ENCODE measurements at places on chromosomes 5 and 9.

DNA sequence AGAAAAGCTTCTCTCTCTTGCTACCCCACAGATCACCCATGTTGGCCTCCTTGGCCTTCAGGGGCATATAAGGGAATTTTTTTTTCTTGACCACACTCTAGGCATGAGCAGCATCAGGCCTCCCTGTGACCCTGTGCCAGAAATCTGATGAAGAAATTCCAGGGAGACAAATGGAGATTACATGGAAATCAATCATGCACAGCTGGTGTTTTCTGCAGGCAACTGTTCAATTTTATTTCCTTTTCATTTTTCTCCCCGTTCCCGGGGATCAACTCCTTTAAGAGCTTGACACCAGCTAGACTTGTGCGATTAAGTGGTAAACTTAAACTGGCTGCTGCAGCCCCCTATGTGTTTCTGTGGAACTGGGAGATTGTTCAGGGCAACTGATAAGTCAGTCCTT is 59.3 kb downstream of the GALNT10 start:
- no peak for DNase-seq

GRCh38 chr5:113510836-113511451 is 2.5 kb upstream of the YTHDC2 start:
- no peak for DNase-seq

- DNase-seq: no peak
These were observed 85.9 kb upstream of the PARP8 start for GRCh38 chr5:50580506-50580905.

DNA sequence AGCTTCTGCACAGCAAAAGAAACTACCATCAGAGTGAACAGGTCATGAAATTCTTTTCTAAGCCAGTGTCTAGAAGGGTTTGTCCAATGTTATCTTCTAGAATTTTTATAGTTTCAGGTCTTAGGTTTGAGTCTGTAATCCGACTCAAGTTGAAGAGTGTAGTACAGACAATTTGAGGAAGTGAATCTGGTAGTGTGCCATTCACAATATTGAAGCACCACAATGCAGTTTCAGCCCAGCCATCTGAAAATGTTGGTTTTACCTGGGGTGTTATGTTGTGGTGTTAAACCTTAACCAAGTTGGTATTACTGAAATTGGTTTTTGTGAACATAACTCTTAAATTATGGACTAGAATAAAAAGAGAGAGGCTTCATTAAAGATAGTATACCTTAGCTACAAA is 77.2 kb downstream of the ADAMTS16 start:
- no peak for DNase-seq

GRCh38 chr9:4929917-4930316 is 55.2 kb upstream of the JAK2 start:
- DNase-seq: no peak

GRCh38 chr5:142669477-142669876 is 16.4 kb downstream of the FGF1 start:
- no peak for DNase-seq

DNA sequence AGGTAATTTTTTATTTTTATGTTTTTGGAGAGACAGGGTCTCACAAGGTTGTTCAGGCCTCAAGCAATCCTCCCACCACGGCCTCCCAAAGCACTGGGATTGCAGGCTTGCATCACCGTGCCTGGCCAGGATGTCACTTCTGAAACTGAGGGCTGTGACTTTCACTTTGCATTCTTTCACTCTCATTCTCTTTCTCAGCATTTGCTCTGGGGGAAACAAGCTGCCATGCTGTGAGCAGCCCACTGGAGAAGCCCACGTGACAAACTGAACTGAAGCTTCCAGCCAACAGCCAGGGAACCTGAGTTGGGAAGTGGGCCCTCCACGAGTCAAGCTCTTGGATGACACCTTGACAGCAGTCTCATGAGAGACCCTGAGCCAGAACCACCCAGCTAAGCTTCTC is 109.4 kb downstream of the C5orf15 start:
- DNase-seq: peak; percentile 19
